ENCODE measurements at places on chromosomes 1 and 21.

GRCh38 chr1:183287191-183287675, 101.2 kb downstream of the LAMC2 start:
- DNase-seq: no peak

DNA sequence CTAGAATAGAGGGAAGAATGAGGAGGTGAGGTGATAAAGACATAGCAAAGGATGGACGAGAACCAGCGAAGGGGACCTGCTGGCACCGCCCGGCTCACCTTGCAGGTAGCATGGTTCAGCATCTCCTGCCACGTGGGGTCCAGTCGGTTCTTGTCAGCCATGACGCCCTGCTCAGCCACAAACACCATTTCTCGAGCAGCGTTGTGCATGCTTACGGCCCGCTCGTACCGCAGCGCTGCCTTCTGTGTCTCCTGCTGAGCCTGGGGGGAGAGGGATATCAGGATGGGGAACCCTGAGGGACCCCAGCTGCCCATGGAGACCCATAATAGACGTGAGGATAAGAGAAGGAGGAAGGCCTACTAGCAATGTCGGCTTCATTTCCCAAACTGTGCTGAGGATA, 11.4 kb downstream of the SH3BP5L start:
- no peak for DNase-seq

- no peak for DNase-seq
Observed at GRCh38 chr1:184665360-184665759, 89.3 kb downstream of the EDEM3 start.

GRCh38 chr1:24919791-24920532, 10.1 kb downstream of the RUNX3 start:
- DNase-seq: peak; percentile 88

DNA sequence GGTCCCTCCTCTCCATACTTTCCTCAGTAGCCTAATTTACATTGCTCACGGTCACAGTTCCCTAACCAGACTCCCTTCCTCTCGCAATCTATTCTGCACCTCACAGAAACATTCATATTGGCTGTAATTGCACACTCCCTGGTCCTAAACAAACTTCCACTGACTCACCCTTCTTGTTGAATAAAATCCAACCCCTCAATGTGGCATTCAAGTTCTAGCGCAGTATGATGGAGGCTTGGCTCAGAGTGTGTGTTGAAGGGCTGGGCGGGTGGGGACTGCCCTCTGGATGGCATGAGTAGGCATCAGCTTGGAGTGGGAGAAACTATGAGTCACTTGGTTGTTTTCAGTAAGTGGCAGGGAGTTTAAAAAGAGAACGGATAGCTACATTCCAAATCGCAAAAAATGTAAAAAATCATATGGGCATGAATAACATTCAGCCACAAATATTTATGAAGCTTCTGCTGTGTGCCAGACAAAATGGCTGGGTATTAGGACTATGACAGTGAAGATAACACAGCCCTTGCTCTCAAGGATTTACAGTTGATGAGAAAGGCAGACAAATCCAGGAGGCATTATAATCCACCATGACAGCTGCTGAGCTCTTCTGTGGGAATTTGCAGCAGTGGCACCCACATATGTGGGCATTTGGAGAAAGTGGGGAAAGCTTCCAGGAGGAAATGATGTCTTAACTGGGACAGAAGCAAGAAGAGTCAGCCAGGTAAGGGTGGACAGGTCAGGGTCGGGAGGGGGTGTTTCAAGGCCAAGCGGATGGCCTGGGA, 42.2 kb upstream of the LYST start:
- no peak for DNase-seq

GRCh38 chr1:243266231-243266630, 10.4 kb downstream of the SDCCAG8 start:
- no peak for DNase-seq

GRCh38 chr1:99110140-99111041, 105.7 kb upstream of the PLPPR5 start:
- no peak for DNase-seq

DNA sequence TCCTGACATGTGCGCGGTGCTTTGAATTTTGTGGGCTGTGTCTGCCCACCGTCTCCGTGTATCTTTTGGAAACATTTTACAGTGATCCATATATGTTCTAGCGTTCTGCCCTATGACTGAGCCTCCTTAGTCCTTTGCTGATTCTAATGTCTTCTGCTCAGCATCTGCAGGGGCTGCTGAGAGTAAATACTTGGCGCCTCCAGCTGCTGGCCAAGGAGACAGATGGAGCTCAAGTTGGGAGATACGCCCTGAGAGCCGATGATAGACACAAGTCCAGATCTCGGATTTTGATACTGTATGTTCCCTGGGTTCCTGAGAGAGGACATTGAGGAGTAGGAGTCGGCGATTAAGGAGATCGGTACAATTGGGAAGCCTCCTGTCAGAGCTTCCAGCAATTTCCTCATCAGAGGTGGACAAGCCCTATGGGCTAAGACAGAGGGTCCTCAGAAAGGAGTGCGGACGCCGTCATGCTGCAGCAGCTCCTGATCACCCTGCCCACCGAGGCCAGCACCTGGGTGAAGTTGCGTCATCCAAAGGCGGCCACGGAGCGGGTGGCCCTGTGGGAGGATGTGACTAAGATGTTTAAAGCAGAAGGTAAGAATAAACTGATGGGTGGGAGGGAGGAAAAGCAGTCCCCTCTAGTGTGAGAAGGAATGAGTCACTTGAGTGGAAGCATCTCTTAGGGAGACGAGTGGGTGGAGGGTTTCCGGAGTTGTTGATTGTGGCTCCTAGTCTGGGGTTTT, 390 bp downstream of the ZFP69B start:
- peak; percentile 92 for DNase-seq

- DNase-seq: peak; percentile 62
Observed at GRCh38 chr1:246591504-246591903, 25.2 kb downstream of the CNST start.

DNA sequence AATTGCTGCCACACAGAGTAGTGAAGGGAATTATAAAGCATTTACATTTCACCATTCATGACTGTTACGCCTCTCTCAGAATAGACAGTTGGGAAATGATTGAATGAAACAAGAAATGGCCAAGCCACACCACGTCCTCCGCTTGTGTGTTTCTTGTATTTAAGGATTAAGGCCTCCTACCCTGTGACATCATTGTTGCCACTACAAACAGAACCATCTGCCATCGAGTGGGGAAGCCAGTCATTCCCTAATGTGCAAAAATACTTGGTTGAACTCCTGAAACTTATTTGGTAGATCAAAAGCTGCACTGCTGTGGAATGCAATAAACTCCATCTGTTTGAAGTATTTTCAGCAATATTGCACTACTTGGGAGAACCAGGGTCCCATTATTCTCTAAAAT, 99.0 kb upstream of the C1orf105 start:
- no peak for DNase-seq

- no peak for DNase-seq
Observed at GRCh38 chr1:151897991-151898431, 11.3 kb downstream of the THEM4 start.

DNA sequence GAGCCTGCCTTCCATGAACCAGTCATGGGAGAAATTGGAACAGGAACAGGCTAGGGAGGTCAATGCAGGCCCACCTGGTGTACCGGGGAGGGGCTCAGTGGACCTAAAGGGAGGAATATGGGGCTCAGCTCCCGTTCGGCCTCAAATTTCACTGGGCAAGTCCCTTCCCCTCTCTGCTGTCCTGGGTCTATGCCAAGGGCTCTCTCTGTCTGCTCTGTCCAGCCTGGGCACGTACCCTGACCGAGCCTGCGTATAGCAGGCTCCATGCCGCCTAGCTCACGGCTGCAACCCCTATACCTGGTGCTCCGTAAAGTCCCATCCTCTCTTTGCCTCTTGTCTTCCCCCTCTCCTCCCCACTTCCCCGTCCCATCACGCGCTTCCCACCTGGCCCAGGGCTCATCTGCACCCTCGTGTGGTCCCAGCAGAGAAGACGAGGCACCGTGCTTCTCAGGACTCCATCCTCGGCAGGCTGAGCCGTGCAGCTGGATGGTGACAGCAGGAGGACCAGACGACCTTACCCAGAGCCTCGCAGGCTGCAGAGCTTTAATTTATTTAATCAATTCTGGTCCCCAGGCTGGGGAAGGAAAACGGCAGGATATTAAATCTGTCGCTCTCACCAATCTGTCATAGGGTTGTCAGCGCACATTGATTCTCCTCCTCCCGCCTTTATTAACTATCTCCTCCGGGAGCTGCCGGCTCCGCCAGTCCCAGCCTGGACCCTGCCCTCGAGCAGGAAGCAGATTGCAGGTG, 25.0 kb upstream of the DISP3 start:
- DNase-seq: no peak

DNA sequence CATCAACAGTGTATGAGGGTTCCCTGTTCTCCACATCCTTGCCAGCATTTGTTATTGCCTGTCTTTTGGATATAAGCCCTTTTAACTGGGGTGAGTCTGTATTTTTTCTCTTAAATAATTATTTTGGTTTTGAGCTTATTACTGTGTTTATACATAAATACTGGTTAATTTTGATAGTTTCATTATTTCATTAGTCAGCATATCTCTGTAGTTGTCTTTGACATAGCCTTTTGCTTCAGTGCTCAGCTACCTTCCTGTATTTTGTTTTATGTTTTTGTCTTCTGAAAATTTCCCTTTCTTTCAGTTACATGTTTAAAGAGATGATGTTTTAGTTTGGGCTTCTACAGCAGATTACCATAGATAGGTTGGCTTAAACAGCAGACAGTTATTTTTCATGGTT, 138.1 kb downstream of the XPR1 start:
- no peak for DNase-seq

DNA sequence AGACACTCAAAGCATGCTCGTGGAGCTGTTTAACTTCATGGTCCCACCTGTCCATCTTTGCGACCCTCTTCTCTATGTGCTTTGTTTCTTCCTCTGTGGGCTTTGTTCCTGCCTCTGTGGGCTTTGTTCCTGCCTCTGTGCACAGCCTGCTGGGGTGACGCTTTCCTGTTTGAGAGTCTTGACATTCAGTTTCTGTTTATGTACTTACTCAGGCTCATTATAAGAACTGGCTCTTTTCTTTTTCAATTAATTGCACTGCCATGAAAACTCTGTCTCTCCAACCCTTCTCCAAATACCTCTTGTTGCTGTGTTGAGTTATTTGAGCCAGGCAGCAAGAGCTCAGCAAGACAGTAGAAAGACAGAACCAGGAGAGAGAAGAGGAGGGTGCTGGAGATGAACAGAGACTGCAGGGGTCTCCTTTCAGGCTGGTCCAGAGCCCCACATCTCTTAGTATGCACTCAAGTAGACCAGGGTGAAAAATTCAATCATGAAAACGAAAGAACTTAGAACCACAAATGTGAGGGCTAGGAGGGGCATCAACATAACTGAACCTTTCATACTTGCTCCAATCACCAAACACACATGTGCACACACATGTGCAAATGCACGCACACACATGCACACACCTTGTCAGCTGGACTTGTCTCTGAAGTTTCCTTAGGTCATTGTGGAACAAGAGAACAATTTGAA, 88.3 kb upstream of the SGIP1 start:
- peak; percentile 81 for DNase-seq

DNA sequence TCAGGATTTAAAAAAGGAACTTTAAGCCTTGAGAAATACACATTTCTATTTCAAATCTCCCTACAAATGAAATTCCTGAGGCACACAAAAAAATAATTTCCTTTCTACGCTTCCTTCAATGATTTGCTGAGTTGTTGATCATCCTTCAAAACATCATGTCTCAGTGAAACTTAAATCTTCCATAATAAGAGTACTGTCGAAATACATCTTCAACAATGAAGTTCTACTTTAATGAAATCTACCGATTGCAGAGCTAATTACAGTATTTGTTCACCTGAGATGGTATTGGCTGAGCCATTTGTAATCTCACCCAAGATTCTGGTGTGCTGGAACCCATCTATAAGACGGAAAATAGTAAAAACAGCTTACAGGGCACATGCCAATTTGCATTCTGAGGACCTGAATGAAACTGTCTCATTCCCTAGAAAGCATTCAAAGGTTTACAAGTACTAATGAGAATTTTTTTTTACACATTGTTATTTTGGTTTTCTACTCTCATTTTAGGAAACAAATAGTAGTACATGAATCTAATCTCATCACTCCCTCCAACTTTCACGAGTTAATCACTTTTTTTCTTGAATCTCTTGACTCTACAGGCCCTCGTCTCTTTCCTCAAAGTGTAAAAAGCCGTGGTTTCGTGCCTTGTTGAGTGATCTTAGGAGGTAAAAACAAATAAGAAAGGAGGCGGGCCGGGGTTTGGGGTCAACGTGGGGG, 1.1 kb downstream of the CHML start:
- DNase-seq: peak; percentile 15

GRCh38 chr1:191206513-191207207, 729.0 kb upstream of the BRINP3 start:
- DNase-seq: no peak

- DNase-seq: no peak
Observed at GRCh38 chr1:188043536-188044245, 1214.9 kb downstream of the PLA2G4A start.

DNA sequence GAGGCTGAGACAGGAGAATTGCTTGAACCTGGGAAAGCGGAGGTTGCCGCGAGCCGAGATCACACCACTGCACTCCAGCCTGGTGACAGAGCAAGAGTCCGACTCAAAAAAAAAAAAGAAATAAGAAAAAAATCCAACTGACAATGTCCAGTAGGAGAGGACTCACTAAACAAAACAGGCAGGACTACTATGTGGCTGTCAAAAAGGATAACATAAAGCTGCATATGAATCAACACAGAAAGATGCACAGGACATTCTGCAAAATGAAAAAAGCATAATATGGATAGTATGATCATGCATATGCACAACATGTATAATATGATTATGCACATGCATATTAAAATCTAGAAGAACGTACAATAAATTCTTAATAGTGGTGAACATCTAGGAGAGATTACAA, 80.7 kb downstream of the JAK1 start:
- DNase-seq: no peak

GRCh38 chr1:160291248-160292220, 6.6 kb upstream of the PEX19 start:
- DNase-seq: peak; percentile 75

GRCh38 chr1:17561247-17561548, 21.7 kb downstream of the ARHGEF10L start:
- no peak for DNase-seq

- peak; percentile 90 for DNase-seq
Observed at GRCh38 chr1:230084408-230085177, 17.6 kb downstream of the GALNT2 start.
